ENCODE measurements at places on chromosomes 11 and 22. TPM values are rescaled to one million over a fixed set of nuclear protein-coding genes. Genes with fewer than 3 reads are reported as not detected.

The SLC22A25 gene
- total RNA-seq: not detected

The OR8G5 gene
- total RNA-seq: not detected

The LMF2 gene
- 48.0 TPM for total RNA-seq

The OR5B21 gene
- total RNA-seq: not detected

The PHETA2 gene
- 9.2 TPM for total RNA-seq

The RBMXL2 gene
- total RNA-seq: 0.11 TPM

The POU2F3 gene
- 0.12 TPM for total RNA-seq

The PRG2 gene
- total RNA-seq: 0.37 TPM

The TKFC gene
- 18.8 TPM for total RNA-seq

The GRAMD4 gene
- total RNA-seq: 59.5 TPM

The CABP4 gene
- total RNA-seq: not detected

The SSTR3 gene
- total RNA-seq: 0.12 TPM

The GGTLC3 gene
- total RNA-seq: not detected

The SNX32 gene
- 0.44 TPM for total RNA-seq

The OLFML1 gene
- total RNA-seq: 4.2 TPM

The NXPE4 gene
- not detected for total RNA-seq

The LRRC56 gene
- 0.62 TPM for total RNA-seq

The SCN2B gene
- not detected for total RNA-seq

The UPK3A gene
- not detected for total RNA-seq

The OR2D2 gene
- 1.5 TPM for total RNA-seq

The NXPE1 gene
- not detected for total RNA-seq

The RDX gene
- 97.6 TPM for total RNA-seq

The UNC93B1 gene
- 12.2 TPM for total RNA-seq

The KDM4E gene
- not detected for total RNA-seq

The RAB39A gene
- not detected for total RNA-seq

The APOA4 gene
- not detected for total RNA-seq

The SLC22A8 gene
- total RNA-seq: under 0.01 TPM

The TAF10 gene
- 25.3 TPM for total RNA-seq

The SHISA8 gene
- not detected for total RNA-seq

The ZBTB16 gene
- total RNA-seq: under 0.01 TPM

The PGA5 gene
- total RNA-seq: not detected

The OR4D5 gene
- total RNA-seq: not detected
